ENCODE measurements at places on chromosomes 1 and 21. TPM values are rescaled to one million over a fixed set of nuclear protein-coding genes. Genes with fewer than 3 reads are reported as not detected.
A peak's percentile ranks its signal among the peaks of the same experiment; 100 is the strongest.

Gene RHEX
- total RNA-seq = not detected

Gene CACHD1
- 7.1 TPM for total RNA-seq

DNA sequence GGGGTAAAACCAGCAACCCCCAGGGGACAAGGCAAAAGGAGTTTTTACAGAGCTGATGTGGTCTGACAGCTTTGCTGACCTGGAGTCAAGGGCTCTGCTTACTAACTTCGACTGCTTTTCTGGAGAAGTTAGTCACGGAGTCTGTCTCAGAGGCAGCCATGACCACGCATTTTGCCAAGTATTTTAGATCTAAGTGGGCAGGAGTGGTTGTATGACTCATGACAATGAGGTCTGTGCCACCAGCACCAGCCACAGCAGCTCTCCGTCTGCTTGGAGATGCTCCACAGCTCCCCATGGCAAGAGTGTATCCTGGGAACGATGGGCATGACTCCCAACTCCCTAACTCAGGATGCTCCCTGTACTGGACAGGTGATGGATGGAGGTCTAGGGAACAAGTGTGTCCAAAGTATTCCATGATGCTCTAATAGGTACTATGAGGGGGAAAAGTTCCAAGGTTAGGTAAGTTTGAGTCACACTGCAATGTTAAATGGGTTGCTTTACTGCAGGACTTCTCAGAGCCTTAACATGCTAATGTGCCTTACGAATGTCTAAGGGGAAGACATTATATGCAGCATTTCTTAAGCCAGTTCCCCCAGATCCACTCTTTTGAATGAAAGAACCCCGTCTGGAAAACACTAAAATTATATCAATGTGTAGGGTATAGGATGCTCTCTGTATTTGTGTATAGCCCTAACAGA lies 359.0 kb downstream of the HHAT start:
- peak; percentile 75 for DNase-seq

GRCh38 chr1:62712336-62713243 lies 24.4 kb upstream of the DOCK7 start:
- DNase-seq = no peak

- no peak for DNase-seq
Observed at GRCh38 chr1:222250376-222250775, 297.5 kb downstream of the HHIPL2 start.

Gene HES5
- not detected for total RNA-seq

Gene NIBAN1
- total RNA-seq = 15.4 TPM

DNA sequence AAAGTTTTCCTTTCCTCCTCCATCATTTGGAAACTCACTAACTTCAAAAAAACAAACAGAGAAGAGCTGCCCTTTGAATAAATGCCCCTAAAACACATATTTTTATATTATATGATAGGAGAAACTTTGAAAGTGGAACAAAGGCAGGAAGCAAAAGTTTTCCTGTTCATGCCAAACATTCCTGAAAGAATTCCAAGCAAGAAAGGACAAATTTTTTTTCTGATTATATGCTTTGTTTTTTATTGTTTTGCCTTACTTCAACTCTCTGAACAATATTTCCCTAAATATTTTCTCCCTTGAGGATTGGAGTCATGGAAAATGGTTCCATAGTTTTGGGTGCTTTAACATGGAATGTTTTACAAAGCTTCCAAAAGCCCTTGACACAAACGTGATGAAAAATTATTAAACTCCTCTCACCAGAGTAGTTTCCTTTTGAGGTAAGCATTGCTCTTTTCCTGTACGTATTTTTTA lies 638.5 kb upstream of the CAMK1G start:
- no peak for DNase-seq

GRCh38 chr1:48329486-48329885 lies 107.0 kb downstream of the SLC5A9 start:
- DNase-seq = peak; percentile 9

- DNase-seq = no peak
Observed at GRCh38 chr1:52856026-52856425, 13.5 kb downstream of the ZYG11A start.

DNA sequence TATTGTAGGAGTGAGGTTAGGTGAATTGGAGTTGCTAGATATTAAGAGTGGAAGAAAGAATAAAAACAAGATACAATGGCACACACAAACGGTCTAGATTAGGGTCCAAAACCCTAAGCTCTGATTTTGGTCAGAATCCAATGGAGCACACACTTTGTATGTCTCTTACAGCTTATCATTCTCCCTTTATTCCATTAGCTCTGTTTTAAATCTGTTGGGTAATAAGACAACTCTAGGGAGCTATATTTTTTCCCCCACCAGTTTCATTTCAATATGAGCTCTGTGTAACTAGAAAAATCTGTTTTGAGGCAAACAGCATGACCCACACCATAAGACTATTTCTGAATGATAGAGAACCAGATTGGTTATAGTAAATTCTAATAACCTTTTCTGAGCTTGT lies 465.6 kb downstream of the ADGRL2 start:
- DNase-seq = no peak

Gene GLRX2
- total RNA-seq = 33.9 TPM

DNA sequence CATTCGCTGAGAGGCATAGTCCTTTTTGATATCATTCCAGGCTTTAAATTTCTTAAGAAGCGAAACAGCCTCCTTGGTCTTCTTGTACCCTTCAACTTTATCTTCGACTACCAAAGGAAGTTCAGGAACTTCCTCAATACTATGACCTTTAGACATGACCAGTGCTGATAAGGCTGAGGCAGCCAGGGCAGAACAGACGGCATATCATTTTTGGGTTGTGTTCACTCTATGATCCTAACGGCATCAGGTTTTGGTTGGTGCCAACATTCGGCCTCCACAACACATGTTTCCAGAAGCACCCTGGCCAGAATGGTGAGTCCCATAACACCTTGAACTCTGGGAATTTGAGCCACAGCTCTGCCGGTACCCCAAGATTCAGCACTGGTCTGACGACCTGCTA lies 31.4 kb upstream of the MYOC start:
- no peak for DNase-seq

GRCh38 chr1:20086800-20087199 lies 16.8 kb downstream of the PLA2G5 start:
- DNase-seq = no peak

GRCh38 chr1:39818482-39818881 lies 29.8 kb upstream of the BMP8B start:
- no peak for DNase-seq

DNA sequence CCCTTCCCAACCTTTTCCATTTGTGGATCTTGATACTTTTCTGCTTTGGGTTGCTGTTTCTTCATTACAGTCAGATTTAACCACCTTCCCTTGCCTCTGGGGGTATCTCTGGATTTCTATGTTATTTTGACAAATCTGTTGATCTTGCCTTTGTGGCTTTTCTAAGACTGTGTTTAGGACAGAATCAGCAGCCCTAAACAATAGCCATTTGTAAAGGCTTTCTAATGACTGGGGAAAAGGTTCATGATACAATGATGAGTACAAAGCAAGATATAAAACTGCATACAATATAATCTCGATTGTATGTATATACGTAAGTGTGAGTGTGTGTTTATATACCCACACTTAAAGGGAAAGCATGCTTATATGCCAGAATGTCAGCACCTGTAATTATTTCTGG lies 27.8 kb downstream of the FAM20B start:
- no peak for DNase-seq

GRCh38 chr1:94044290-94044790 lies 76.6 kb downstream of the ABCA4 start:
- DNase-seq = no peak

- DNase-seq = peak; percentile 50
Observed at GRCh38 chr1:197356723-197357533, 88.9 kb downstream of the CRB1 start.

GRCh38 chr1:227786673-227787512 lies 28.6 kb upstream of the PRSS38 start:
- DNase-seq = no peak

DNA sequence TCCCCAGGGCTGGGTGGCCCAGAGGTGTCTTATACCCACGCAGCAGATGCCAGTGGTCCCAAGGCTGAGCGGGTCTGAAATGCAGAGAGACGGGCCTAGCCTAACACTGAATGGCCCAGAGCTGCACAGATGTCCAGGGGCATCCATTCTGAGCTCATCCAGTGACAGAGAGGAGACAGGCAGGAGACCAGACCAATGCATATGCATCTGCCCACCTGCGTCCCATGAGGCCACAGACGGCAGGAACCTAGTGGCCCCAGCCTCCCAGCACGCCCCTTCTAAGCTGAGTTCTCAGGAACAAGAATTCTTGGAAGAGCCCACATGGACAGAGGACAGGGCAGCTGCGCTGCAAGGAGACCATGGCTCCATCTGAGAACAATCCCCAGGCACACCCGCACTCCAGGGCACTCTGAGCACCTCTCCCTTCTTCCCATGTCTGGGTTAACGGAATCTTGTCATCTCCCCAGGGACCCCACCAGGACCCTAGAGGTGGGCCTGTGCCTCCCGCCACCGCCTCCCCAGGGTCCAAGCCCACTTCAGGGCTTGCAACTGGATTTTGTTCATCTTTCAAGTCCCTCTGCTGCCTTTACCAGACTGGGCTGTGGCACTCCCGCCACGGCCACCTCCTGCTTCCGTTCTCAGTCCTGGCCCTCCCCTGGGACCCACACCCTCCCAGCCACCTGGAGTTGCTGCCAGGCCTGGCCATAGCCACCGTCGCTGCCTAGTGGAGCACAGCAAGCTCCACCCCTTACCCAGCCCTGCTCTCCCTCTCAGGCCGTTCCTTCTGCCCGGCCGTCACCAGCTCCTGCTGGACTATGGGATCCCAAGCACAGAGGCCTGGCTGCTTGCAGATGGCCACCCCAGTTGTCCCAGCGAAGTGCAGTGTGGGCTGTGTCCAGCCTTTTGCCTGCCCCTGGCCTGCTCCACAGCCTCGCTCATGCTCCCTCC lies 3.3 kb downstream of the WNT3A start:
- no peak for DNase-seq

Gene ARTN
- 0.91 TPM for total RNA-seq

Gene MROH9
- total RNA-seq = not detected

Gene FCRL2
- not detected for total RNA-seq

Gene PALMD
- total RNA-seq = 2.7 TPM

DNA sequence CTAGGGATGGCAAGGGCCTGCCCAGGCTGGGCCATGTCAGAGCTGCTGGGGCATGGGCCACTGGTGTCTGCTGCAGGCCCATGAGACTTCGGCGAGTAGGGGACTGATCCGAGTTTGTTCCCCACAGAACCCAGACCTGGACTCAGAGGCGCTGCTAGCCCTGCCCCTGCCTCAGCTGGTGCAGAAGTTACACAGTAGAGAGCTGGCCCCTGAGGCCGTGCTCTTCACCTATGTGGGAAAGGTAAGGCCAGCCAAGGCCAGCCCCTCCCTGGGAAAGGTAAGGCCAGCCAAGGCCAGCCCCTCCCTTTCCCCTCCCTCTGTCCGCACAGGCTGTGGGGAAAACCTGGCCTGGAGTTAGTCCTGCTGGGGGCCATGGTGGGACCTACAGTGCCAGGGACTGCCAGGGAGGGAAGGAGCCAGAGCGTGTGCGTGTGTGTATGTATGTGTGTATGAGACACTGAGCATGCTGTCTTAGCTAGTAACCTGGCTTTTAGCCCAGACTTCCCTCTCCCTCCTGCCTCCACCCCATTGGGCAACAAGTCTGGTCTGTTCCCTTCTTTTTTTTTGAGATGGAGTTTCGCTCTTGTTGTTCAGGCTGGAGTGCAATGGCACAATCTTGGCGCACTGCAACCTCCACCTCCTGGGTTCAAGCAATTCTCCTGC lies 8.0 kb downstream of the FAAH start:
- peak; percentile 77 for DNase-seq

- DNase-seq = no peak
Observed at GRCh38 chr1:170669586-170670530, 5.9 kb downstream of the PRRX1 start.

- no peak for DNase-seq
Observed at GRCh38 chr1:204255225-204255624, 41.4 kb upstream of the GOLT1A start.

- no peak for DNase-seq
Observed at GRCh38 chr21:35971824-35972223, 88.5 kb downstream of the SETD4 start.

Gene RAB7B
- total RNA-seq = 2.7 TPM

DNA sequence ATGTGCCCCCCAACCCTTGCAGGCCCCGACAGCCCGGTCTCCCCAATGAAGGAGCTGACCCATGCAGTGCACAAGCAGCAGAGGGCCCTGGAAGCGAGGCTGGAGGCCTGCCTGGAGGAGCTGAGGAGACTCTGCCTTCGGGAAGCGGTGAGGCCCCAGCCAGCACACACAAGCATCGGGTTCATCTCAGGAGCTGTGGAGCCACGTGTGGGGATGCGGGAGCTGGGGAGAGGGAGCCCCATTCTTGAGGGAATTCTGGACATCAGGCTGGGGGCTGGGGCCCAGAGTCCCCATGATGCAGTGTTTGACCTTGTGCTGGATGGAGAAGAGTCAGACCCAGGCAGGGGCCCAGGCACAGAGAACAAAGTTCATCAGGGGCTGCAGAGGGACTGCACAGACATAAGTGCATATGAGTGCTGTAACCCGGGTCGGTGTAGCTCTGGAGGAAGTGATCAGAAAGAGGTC lies 4.8 kb downstream of the INAVA start:
- no peak for DNase-seq

DNA sequence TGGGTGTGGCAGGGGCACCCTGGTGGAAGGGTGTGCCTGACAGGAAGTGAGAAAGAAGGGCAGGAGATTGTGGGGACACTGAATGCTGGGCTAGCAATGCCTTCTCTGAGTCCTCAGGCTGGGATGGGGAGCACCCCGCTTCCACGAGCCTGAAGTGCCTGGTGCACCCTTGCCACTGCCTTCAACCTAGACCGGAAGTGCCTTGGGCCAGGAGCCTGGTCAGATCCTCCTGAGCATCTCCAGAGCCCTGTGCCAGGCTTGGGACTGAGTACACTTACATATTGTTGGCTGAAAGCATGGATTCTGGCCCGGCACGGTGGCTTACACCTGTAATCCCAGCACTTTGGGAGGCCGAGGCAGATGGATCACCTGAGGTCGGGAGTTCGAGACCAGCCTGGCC lies 205.8 kb upstream of the EDN2 start:
- no peak for DNase-seq

DNA sequence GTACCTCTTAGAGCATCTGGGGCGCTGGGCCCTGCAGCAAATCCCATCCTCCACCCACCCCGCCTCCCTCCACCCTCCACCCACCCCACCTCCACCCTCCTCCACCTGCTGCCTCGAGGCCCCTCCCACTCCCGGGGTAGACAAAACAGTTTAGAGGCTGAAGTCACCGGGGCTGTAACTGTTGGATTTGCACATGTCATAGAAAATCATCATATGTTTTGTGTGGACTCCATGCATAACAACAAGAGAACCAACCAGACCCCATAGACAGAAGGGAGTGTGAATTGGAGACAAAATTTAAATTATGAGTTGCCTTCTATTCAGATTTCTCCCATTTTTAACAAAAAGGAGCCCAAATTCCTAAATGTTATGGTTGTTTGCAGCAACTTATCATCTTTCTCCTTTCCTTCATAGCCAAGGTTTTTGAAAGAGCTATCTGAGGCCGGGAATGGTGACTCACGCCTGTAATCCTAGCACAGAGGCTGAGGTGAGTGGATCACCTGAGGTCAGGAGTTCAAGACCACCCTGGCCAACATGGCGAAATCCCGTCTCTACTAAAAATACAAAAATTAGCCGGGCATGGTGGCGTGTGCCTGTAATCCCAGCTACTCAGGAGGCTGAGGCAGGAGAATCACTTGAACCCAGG lies 28.2 kb upstream of the LGALS8 start:
- DNase-seq = no peak

GRCh38 chr21:41972511-41973205 lies 18.8 kb upstream of the C2CD2 start:
- no peak for DNase-seq
